ENCODE measurements at places on chromosomes 12 and 14.

DNA sequence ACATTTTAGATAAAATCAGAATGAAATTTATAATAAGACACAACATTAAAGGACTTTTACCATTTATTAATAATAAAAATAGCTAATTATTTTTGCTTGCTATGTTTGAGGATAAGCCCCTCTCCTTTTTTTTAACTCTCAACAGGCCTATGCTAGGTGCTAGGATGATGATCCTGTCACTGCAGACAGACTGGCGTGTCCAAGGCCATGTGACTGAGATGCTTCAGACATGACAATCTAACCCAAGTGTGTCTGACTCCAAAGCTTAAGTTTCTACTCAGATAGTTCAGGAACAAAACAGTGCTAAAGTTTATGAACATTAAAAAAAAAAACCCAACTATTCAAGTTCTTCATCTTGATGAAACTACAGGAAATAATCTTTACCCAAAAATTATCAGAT, 29.8 kb downstream of the PPP1R13B start:
- DNase-seq: no peak

DNA sequence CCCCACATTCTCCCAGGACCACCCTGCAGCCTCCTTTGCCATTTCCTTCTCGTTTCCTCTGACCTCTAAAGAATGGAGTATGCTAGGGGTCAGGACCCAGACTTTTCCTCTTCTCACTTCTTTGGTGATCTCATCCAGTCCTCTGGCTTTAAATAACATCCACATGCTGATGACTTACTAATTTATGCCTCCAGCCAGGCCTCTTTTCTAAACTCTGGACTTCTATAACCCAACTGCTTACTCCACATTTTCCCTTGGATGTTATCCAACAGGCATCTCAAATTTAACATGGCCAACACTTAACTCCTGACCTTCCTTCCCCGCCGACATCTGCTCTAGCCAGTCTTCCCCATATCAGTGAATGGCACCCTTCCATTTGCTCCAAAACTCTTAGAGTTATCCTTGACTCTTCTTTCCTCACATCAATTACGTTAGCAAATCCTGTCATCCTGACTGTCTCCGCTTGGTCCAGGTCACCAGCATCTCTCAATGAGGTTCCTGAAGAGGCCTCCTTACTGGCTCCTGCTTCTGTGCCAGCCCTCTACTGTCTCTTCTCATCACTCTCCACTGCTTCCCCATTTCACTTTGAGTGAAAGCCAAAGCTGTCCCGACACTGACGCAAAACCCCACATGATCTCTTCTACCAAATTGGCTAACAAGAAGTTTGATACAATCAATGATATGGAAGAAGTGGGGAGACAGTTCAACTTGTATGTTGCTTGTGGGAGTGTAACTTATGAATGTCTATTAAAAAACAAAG, 42.7 kb downstream of the TMBIM6 start:
- peak; percentile 29 for DNase-seq

DNA sequence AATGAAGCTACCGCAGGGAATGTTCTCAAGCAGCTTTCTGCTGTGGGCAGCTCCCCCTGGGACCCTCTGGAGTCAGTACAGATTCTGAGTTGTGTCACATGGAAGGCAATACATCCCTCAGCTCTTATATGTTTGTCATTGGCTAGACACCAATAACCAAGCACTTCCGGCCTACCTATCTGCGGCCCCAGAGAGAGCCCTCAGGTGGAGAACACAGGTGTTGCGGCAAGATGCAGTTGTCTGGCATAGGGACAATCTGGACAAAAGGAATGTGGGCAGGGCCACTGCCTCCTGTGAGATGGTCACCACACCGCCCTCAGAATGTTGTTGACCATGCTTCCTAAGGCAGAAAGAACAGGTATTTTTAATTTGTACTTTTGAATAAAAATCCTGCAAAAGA, 118.7 kb downstream of the BRMS1L start:
- DNase-seq: no peak

- DNase-seq: no peak
Measured at GRCh38 chr14:92613008-92613658, 99.6 kb downstream of the RIN3 start.

- no peak for DNase-seq
Measured at GRCh38 chr14:89899291-89899690, 55.2 kb downstream of the EFCAB11 start.

DNA sequence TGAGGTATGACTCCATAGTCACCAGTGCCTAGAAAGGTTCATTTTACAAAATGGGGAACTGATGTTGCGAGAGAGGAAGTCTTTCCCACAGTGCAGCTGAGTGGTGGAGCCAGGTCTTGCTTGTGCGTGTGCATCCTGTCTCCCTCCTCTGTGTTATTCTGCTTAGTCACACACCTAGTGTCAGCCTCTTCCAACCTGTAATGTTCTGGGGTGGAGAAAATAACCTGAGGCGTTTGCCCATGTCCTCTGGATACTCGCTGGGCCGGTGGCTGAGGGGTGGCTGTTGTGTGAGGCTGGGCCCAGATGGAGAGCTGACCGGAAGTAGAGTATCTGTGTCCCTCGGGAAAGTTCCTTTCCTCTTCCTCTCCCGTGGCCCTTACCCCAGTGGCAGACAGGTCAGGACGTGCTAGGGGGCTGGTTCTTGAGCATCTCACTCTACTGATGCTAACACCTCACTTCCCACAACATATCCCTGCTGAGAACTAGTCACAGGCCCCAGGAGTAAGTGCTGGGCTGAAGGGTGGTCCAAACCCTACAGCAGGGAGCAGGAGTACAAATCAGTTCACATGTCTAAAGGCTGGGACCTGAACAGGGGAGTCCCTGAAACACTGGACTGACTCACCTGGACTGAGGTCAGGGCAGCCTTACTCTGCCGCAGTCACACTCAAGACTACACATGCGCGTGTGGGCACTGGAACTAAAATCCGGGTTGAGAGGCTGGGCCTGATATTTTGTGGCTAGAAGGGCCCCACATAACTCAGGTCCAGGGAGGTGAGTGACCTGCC, 7.0 kb downstream of the MLF2 start:
- DNase-seq: no peak

GRCh38 chr14:101875041-101875726, 89.2 kb upstream of the DYNC1H1 start:
- DNase-seq: no peak

DNA sequence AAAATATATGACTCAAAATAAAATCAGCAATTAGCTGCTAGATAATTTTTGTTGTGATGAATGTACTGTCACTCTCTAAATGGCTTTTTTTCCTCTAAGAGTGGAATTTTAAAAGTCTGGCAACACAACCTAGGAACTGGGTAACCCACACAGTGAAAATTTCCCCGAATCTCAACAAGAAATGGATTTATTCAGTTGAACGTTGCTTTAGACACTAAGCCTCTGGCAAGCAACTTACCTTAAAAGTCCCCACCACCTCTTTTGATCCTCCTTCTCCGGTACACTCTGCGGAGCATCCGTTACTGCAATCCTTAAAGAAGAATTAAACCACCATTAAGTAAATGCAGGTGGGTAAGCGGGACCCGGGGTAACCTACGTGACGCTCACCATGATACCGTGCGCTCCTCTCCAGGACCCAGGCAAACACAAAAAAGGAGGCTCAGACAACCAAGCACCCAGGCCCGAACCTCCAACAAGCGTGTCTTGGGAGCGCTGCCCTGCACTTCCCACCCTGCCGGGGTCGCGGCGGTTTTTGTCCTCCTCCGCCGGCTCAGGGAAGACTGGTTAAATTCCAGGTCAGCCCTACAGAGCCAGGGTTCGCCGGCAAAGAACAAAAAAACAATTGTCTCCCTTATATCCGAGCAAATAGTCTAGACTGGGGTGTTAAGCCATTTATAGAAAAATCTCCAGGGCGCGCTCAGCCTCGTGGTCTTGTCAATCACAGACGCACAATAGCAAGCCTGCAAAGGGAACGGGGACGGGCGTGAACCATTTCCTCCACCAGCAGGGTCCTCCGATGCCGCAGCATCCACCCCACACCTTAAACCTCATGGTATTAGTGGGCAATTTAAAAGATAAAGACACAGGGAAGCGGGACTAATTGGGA, 47.1 kb downstream of the BCAT1 start:
- peak; percentile 76 for DNase-seq

- no peak for DNase-seq
Measured at GRCh38 chr12:71870416-71870815, 30.9 kb downstream of the TBC1D15 start.

GRCh38 chr14:24677956-24678355, 44.0 kb upstream of the GZMB start:
- DNase-seq: no peak

GRCh38 chr14:31326111-31326510, 94.2 kb downstream of the HEATR5A start:
- no peak for DNase-seq

DNA sequence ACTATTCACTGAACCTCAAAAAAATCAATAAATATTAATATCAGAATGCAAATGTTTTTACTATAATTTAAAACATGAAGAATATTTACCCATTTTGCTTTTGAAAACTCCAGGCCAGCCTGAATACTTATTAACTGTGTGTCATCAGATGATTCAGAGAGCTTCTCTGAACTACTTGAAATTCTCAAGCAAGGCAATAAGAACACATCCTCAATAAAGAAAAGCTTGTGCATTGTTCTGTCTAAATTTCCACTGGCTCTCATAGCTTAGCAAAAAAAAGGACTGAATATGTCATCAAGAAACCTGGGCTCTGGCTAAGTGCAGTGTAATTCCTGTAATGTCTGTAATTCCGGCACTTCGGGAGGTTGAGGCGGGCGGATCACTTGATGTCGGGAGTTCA, 194.1 kb downstream of the BTG1 start:
- DNase-seq: no peak

GRCh38 chr14:89386212-89386886, 30.7 kb downstream of the FOXN3 start:
- DNase-seq: no peak

DNA sequence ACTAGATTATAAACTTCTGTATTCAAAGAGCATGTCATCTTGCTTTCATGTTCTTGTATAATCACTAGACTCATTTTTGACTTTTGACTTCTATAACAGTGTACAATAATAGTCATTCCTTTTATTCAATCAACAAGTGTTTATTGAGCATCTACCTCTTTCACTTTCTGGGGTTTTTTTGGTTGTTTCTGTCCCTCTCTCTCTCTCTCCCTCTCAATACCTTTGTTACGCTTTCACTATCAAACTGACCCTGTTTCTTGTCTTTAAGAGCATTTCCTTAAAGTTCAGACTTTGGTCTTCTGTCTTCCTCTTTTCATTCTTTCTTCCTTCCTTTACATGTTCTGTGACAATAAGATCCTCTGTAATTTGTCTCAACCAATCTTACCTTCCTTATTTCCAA, 49.5 kb downstream of the GPR137C start:
- no peak for DNase-seq

GRCh38 chr12:104137001-104137901, 759 bp downstream of the NFYB start:
- DNase-seq: peak; percentile 32

DNA sequence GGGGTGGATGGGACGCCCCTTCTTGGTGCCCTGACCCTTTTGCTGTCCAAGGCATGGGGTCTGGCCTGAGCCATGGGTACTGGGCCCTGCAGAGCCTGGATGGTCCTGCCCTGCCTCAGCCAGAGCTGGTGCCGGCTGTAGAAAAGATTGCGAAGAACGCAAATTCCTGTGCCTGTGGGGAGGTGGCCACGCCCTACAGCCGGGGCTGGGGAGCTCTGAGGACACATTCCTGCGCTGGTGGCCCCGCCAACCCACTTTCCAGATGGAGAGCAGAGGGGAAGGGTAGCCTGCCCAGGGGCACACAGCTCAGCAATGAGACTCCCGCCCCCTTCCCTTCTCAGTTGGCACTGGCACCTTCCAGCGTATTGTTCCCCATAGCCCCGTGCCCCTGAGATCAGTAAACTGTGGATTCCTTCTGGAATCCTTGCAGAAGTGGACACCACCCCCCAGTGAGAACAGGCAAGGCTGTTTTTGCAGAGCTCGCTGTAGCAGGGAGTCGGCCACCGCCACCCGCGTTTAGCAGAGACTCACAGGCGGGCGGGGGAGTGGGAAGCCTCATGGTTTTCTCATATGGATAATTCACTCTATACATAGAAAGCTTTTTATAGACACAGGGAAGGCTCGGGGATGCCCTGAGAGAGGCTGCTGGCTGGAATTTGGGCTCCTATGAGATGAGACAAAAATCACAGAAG, 8.6 kb downstream of the INF2 start:
- DNase-seq: no peak

Data from globus pallidus (tissue), 1 donor.